ENCODE measurements at places on chromosomes 7 and 10.

- DNase-seq, result no peak
Observed at GRCh38 chr10:19947656-19948055, 131.4 kb downstream of the PLXDC2 start.

- no peak for DNase-seq
Observed at GRCh38 chr10:78543749-78544362, 510.2 kb downstream of the RPS24 start.

GRCh38 chr10:89419548-89419947, 5.2 kb downstream of the IFIT5 start:
- DNase-seq, result no peak

- DNase-seq, result no peak
Observed at GRCh38 chr10:86734207-86734988, 22.0 kb upstream of the BMPR1A start.

DNA sequence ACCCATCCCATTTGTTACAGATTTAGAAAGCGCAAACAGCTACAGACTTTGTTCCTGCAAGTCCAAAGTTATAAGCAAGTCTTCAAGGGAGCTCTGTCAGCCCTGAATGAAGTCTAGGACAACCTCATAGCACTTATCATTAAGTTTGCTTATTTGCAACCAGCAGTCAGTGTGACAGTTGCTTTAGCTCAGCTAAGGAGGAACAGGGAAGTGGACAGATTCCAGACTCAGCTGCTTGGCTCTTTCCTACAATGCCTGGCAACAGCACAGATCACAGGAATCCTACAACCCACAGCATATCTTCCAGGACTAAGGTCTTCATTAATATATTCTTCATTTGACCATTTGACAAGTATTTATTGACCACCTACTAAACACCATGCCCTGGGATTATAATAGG, 17.4 kb upstream of the KIF5B start:
- DNase-seq, result no peak

- DNase-seq, result no peak
Observed at GRCh38 chr7:95980167-95980566, 207.8 kb downstream of the DYNC1I1 start.

GRCh38 chr10:127338399-127339110, 142.2 kb upstream of the INSYN2A start:
- no peak for DNase-seq
